ENCODE measurements at places on chromosomes 2 and 18.

DNA sequence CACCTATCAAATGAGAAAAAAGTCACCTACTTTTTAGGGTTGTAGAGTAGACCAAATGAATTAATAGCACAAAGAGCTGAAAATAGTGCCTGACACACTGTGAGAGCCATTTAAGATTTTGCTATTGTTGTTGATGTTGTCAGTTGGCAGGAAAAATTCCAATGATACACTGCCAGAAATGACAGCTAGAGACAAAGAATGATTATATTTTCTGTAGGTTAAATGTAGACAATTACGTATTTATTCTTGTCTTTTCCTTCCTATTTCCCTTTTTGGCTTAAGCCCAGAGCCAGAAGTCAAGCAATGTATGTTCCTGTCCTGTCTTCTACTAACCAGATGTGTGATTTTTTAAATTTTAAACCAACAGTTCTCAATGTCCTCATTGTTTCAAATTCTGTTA lies 17.2 kb downstream of the NRXN1 start:
- DNase-seq: no peak

GRCh38 chr2:241558532-241559322 lies at the start of gene BOK:
Gene BOK, plus strand, starts transcription at chr2:241558745. Its CDS starts 739 bp downstream, at chr2:241559484.
- DNase-seq: no peak

- peak; percentile 10 for DNase-seq
These were observed 1.7 kb downstream of the EPHA4 start for GRCh38 chr2:221570321-221570935.

DNA sequence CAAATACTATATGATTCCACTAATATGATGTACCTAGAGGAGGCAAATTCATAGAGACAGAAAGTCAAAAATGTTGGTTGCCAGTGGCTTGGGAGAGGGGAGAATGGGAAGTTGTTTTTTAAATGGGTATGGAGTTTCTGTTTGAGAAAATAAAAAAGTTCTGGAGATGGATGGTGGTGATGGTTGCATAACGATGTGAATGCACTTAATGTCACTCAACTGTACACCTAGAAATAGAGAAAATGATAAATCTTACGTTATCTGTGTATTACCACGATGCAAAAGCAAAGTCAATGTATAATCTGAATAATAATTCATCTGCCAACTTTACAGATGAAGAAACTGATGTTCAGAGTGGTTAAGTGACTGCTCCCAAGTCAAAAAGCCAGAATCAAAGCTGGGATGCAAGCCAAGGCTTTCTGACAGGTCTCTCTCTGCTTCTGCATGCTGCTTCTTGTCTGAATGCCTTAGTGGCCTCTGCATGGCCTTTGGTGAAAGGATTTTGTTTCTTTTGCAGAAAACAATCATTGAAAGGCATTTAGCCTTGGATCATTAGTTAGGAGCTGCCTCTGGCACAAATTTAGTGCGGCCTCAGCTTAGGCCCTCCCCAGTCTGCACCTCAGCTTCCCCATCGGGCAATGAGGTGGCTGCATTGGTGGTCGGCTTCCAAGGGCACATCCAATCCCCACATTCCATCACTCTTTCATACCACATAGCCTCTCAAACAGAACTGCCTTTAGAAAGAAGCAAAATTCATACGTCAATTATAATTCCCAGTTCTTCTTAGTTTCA lies 46.5 kb upstream of the MYCN start:
- no peak for DNase-seq

- no peak for DNase-seq
These were observed 472.1 kb downstream of the CDH2 start for GRCh38 chr18:27704736-27705361.

- no peak for DNase-seq
These were observed 15.5 kb downstream of the LYG1 start for GRCh38 chr2:99285526-99285925.

- no peak for DNase-seq
These were observed 72.6 kb upstream of the NOL4 start for GRCh38 chr18:34297287-34297686.

- DNase-seq: no peak
These were observed 17.9 kb upstream of the EHBP1 start for GRCh38 chr2:62687636-62688035.

- DNase-seq: no peak
These were observed 38.2 kb upstream of the CHRNA1 start for GRCh38 chr2:174802459-174802858.

DNA sequence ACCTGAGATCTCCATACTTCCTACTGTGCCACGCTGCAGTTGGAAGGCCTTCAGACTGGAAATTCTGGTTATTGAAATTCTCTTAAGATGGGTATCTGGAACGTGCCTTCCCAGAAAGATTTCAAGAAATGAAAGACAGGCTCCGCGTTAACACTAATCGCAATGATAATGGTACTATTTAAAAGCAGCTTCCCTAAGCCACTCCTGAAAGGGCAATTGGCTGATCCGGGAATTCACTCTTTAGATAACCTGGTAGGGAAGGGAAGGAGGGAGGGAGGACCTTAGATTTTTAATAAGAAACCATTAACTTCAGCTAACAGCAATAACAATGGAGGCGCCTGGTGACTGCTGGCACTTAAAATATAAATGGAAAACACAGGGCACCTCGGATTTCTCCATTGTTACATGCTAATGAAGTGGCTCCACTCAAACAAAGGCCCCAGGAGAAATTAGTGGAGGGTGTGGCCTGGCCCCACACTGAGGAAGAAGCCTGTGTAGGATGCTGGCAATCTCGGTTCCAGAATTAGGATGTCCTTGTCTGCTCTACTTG lies 22.5 kb upstream of the MTA3 start:
- no peak for DNase-seq

DNA sequence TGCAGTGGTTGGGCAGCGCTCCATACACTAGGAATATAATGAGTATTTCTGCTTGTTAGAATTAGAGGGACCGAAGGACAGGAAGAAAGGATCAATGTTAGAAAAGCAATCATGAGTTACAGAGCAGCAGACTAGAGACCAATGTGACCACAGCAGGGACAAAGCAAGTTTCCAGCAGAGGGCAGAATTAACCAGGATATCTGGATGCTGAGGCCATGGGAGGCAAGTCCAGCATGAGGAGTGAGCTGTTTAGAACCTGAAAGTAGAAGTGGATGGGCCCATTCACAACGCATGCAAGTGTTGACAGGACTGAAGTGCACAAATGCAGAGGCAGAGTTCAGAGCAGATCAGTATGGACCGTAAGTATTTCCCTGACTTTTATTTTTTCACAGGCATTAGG lies 910.4 kb upstream of the GYPC start:
- DNase-seq: no peak

DNA sequence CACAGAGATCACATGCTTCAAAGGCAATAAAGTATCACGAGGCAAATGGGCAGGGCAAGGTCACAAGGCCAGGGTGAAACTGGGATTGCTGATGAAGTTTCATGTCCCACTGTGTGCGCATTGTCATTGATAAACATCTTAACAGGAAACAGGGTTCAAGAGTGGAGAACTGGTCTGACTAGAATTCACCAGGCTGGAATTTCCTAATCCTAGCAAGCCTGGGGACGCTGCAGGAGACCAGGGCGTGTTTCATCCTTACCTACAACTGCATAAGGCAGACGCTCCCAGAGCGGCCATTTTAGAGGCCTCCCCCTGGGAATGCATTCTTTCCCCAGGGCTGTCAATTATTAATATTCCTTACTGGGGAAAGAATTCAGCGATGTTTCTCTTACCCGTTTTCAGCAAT lies 33.2 kb downstream of the PTPN4 start:
- no peak for DNase-seq

DNA sequence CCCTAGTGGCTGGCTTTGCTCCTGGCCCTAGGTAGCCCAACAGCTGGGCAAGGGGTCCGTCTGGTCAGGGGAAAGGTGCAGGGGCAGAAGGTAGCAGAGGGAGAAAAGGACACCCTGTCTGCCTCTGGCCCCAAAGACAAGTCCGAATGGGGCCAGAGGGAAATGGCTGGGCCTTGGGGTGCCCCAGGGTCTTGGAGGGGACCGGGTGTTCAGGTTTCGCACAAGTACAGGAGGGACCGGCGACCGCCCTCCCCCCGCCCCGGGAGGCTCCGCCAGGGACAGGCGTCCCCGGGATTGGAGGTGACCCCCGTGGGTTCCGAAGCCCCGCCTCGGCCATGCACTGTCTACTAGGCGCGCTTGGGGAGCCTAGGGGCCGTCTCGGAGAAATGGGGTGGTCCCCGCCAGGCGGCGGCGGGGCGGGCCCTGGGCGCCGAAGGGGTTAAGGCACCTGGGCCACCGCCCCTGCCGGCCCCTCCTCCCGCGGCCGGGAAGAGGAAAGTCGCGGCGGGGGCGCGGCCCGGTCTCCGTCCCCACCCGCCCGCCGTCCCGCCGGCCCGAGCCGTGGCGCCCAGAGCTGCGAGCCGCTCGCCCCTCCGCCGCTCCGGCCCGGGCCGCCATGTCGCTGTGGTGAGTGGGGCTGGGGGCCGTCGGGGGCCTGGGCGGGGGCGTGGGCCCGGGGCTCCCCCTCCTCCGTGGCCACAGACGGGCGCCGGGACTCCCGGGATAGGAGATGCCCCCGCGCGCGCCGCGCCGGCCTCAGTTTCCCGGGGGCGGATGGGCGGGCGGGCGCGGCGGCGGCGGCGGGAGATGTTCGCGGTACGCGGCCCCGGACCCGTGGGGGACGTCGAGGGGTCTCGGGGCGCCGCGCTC lies at the start of gene B3GNT7:
Gene B3GNT7, plus strand, starts transcription at position 523 of the 870 bp plus-strand sequence. Its CDS starts 94 bp downstream, at position 617.
- DNase-seq: no peak

GRCh38 chr2:40511661-40512213 lies 59.8 kb upstream of the SLC8A1 start:
- no peak for DNase-seq

- no peak for DNase-seq
These were observed 207.9 kb upstream of the NT5C1B start for GRCh38 chr2:18797133-18797845.

Measured in activated CD4-positive, alpha-beta T cell treated with anti-CD3 and anti-CD28 coated beads, Interleukin-2, amount 50 U/mL, for 1 hour (primary cell).